ENCODE measurements at places on chromosomes 16 and 17.

DNA sequence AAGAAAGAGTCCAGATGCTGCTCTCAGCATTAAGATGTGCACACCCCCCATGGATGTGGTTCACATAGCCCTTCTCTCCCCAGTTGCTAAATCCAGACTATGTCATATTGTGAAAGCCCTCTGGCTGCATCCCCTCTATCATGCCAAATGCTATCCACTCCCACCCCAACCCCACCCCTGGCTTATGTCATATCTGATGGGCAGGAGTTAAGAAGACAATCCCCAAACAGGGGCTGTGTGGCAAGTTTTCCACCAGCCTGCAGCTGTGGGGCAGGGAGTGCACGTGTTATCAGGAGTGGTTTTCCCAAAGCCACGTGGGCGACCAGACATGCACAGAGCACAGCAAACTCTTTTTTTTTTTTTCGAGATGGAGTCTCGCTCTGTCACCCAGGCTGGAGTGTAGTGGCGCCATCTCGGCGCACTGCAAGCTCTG lies 10.0 kb downstream of the FAM117A start:
- no peak for DNase-seq

DNA sequence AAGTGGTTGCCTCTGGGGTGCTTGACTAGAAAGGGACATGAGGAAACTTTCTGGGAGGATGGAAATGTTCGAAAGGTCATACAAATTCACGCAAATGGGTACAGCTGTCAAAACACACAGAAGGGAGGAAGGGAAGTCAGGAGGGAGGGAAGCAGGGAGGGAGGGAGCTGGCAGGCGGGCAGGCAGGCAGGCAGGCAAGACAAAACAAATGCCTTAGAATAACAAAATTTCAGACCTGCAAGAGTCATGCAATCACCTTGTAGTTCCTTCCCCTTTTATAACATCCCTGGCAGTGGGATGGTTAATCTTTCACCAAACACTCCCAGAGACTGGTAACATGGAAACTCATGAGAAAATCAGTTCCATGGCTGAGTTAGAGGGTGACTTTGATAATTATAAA lies 189.2 kb downstream of the STX8 start:
- DNase-seq: no peak

- no peak for DNase-seq
These were observed 983.9 kb downstream of the CDH11 start for GRCh38 chr16:64138006-64138405.

GRCh38 chr17:43994272-43995149 lies 9.9 kb upstream of the NAGS start:
- DNase-seq: peak; percentile 65

DNA sequence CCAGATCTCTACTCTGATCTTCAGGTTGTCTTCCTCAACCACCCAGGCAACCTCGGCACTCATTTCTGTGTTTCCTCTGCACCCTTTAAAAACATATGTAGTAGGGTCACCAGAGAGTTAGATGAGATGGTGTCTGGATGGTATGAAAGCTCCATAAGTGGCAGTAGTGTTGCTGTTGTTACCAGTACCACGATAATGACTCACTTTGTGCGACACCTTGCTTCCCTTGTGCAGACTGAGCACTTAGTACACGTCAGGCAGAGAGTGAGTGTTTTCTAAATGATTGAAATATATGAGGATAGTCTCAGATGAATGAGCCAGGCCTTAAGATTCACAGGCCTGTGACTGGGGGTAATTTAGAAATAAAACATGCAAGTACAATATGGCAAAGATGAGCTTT lies 188.7 kb downstream of the MAF start:
- DNase-seq: no peak

DNA sequence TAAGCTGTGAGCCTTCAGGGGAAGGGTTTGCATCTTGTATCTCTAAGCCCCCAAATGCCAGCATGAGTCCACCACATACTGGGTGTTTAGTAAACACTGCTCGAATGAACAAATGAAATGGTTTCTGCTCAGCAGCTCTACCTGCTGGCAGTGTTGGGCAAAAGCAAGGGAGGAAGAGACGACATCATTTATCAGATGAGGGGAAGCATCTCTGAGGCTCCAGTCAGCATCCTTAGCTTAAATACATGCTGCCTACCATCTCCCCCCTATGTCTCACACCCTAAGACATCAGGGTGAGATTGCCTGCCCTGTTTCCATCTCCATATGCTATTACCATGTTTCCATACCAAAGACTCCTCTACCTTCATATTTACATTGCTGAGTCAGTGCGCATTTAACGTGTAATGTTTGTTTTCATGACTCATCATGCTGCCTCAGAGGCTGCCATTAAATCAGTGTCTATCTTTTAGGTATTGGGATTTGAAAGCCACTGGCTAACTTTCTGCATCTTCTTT lies 379.8 kb downstream of the UTP18 start:
- DNase-seq: no peak

- DNase-seq: no peak
These were observed 26.0 kb downstream of the ACSF3 start for GRCh38 chr16:89119661-89120141.

GRCh38 chr16:66189951-66190350 lies 176.5 kb upstream of the CDH5 start:
- no peak for DNase-seq

GRCh38 chr16:648071-648780 lies 939 bp upstream of the WDR90 start:
- DNase-seq: peak; percentile 81

- no peak for DNase-seq
These were observed 47.3 kb downstream of the NLRP1 start for GRCh38 chr17:5536866-5537650.

DNA sequence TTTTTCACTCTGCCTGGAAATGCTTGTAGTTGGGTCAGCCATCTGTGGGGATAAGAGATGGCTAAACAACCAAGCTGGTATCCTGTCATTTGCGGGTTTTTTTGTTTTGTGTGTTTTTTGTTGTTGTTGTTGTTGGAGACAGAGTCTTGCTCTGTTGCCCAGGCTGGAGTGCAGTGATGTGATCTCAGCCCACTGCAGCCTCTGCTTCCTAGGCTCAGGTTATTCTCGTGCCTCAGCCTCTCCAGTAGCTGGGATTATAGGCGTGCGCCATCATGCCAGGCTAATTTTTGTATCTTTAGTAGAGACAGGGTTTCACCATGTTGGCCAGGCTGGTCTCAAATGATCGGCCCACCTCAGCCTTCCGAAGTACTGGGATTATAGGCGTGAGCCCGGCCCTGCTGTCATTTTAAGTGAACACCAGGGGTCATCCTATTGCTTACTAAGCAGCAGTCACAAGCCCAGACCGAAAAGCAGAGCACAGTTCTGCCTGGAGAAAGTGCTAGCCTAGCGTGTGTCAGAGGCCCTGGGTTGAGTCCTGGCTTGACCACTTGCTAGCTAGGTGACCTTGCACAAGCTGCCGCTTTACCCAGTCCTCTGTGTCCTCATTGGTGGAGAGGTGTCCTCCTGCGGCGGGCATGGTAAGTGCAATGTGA lies 4.6 kb downstream of the SMCR8 start:
- no peak for DNase-seq

GRCh38 chr17:81346908-81347349 lies 48.3 kb upstream of the BAHCC1 start:
- no peak for DNase-seq

DNA sequence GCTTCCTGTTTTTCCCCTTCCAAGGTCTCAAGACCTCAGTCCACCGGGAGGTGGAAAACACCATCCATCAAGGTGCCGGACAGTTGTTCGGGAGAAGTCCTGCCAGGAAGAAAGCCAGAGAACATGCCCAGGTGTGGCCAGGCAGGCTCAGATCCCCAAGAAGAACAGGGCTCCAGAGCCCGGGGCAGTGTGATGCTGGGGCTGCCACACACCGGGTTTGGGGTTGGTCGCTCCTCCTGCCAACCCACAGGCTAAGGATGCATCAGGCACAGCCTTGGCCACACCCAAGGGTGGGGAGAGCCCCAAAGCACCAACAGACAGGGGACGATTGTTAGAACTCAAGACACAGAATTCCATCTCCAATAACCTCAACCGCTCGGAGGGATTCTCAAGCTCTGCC lies 19.7 kb downstream of the ZFHX3 start:
- no peak for DNase-seq

DNA sequence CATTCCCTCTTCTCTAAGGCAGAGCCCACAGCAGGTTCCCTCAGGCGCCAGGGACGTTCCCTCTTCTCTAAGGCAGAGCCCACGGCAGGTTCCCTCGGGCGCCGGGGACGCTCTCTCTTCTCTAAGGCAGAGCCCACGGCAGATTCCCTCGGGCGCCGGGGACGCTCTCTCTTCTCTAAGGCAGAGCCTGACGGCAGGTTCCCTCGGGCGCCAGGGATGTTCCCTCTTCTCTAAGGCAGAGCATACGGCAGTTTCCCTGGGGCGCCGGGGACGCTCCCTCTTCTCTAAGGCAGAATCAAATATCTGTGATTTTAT lies 24.3 kb downstream of the ACSF3 start:
- no peak for DNase-seq

- peak; percentile 68 for DNase-seq
These were observed 27.8 kb downstream of the AXIN1 start for GRCh38 chr16:324451-325334.

GRCh38 chr16:637081-638018 lies 1.2 kb upstream of the METTL26 start:
- peak; percentile 98 for DNase-seq

- DNase-seq: no peak
These were observed 45.1 kb downstream of the OMG start for GRCh38 chr17:31251970-31252328.

- no peak for DNase-seq
These were observed 12.1 kb downstream of the ZZEF1 start for GRCh38 chr17:4130715-4131114.

GRCh38 chr17:596763-597644 lies 117.6 kb downstream of the VPS53 start:
- no peak for DNase-seq

DNA sequence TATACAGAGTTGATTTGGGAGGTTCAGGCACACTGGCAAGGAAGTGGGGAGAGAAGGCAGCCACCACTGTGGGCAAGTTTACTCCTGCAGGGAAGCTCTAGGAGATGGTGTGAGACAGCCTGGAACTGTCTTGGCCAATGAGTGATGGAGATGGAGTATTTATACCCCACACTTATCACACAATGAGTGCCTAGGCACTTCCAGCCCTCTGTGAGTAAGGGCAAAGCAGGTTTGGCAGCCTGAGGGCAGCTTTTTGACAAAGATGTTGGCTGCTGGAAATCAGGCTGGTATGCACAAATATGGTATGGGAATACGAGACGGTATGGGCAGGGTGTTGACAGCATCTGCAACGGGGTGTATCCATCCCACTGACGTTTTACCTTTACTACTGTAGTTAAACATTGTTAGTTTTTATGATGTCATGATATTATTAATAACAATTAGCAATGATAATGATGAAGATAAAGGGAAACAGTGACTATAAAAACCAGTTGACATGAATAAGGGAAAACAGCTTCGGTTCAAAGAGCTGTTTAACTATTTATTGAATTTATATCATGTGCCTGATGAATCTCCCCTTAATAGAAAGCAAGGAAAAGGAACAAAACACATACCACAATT lies 149.9 kb downstream of the CDK5R1 start:
- DNase-seq: no peak

GRCh38 chr17:6868582-6868981 lies 37.1 kb upstream of the TEKT1 start:
- no peak for DNase-seq

- no peak for DNase-seq
These were observed 556.1 kb downstream of the WWOX start for GRCh38 chr16:78655331-78656113.

DNA sequence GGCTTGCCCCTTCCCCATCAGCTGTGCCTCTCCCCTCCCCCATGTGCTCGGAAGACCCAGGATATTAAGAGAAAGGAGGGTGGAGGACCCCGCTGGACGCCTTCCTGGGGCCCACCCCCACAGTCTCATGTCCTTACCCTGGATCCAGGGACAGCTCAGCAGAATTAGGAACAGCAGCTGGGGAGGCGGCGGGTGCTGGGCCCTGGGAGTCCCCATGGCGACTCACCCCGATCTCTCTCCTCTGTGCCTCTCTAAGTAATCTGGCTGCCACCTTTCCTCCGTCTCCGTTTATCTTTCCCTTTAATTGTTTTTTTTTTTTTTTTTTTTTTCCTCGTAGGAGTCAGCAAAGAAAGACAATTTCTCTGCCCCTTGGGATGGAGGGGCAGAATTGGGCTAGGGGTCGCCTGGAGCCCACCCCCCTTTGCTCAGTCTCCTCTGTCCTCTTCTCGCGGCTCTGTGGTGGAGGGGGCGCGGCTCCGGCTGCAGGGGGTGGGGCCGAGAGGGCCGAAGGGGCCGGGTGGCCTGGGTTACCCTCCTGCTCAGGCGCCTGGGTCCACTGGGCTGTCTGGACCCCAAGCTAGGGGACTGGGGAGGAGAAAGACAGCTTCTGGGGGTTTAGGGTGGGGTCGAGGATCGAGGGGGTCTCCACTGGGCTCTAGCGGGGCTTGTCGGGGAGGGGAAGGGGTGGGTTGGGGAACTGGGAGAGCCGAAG lies 390 bp downstream of the SEZ6L2 start:
- no peak for DNase-seq

DNA sequence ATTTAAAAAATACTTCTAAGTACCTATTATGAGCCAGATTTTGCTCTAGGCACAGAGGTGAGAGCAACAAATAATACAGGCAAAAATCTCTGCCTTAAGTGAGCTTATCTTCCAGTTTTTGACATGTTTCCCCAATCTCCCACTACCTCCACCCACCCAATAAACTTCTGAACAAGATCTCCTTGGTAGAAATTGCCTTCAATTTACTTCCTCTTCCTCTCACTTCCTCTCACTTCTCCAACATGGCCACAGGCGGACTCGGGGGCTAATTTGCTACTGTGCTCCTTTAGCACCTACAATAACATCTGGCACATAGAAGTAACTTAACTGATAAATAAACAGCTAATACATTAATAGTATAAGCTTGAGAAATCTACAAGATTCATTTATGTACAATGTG lies 82.6 kb downstream of the CACNG1 start:
- DNase-seq: no peak

- DNase-seq: no peak
These were observed 22.6 kb downstream of the RABEP1 start for GRCh38 chr17:5304636-5305035.

DNA sequence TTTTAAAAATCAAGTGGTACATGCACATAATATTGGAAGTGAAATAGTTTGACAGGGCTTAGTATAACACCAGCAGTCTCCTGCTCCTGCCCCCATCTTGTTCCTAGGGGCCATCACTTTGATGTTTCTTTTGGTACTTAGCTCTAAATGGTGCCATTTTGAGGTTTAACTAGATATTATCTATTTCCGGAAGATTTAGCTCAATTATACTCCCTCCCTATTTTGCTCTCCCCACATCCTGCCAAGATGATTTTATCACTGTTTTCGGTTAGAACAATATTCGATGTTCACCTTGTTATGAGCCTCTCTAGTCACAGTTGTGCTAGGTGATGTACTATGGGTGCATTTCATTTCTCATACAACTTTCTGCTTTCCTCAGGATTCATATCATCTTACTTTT lies 20.0 kb upstream of the SLC35G3 start:
- no peak for DNase-seq

GRCh38 chr16:50093607-50094539 lies 28.1 kb downstream of the HEATR3 start:
- DNase-seq: no peak

GRCh38 chr17:72273289-72274056 lies 152.7 kb downstream of the SOX9 start:
- DNase-seq: no peak

- DNase-seq: no peak
These were observed 266.7 kb downstream of the ENGASE start for GRCh38 chr17:79341222-79341780.
